ENCODE measurements at places on chromosomes 2 and 18.
A peak's percentile ranks its signal among the peaks of the same experiment; 100 is the strongest.

- no peak for DNase-seq
Measured at GRCh38 chr2:236588932-236589592, 19.4 kb downstream of the ACKR3 start.

- no peak for DNase-seq
Measured at GRCh38 chr18:6868033-6868432, 138.5 kb downstream of the ARHGAP28 start.

DNA sequence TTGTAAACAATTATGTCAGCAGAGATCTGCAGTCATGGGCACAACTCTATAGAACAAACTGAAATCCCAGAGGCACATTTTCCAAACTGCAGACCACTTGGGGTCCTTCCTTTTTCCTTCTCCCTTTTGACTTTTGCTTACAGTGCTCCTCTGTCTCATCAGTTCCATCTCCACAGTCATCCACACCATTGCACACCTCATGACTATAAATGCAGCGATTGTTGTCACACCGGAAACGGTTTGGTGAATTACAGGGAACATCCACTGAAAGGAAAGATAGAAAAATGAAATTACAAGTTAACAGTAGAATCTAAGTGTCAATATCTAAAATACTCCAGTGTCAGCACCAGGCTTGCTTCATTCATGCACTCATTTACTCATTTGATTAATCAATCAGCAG, 96.4 kb downstream of the DHRS9 start:
- no peak for DNase-seq

DNA sequence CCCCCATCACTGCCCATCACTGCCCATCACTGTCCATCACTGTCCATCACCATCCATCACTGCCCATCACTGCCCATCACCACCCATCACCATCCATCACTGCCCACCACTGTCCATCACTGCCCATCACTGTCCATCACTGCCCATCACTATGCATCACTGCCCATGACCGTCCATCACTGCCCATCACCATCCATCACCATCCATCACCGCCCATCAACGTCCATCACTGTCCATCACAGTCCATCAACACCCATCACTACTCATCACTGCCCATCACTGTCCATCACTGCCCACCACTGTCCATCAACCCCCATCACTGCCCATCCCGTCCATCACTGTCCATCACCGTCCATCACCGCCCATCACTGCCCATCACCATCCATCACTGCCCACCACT, 57.8 kb upstream of the OTOS start:
- no peak for DNase-seq

DNA sequence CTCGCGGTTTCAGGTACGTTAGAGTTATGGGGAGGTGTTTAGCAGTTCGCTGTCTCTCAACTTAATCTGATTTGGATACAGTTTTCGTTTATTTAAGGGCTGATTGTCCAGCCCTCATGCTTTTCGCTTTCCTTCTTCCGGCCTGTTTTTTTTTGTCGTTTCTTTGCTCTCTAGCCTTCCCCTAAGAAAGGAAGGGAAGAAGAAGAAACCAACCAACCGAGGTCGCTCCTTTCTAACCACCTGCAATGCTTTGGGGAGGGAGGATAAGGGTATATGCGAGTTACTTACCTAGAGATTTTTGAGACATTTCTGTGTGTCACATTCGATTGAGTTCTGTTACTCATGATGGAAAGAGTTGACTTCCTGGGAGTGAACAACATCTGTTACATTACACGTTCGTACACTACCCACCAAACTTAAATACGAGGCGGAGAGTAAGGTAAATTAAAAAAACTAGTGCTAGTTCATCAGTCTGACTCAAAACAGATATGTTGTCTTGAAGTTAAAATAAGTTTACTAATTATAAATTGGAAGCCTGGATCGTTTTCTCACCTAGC, 918 bp downstream of the EIF5B start:
- peak; percentile 29 for DNase-seq

DNA sequence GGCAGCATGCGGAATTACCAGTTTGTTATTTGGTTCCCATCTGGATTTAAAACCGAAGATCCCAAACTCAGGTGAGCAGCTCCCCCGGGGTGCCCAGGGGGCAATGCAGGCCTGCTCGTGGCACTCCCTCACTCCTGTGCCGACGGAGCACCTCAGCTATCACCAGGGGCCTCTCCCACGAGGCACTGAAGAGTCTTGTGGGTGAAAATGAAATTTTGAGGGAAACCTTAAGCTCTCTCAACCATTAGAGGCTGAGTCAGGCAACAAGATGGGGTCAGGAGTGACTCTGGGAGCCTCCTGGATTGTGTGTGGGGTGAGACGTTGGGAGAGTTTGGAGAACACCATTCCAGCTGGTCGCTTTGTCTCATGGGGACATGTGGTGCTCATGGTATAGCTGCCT, 189.0 kb downstream of the PRKCE start:
- no peak for DNase-seq

DNA sequence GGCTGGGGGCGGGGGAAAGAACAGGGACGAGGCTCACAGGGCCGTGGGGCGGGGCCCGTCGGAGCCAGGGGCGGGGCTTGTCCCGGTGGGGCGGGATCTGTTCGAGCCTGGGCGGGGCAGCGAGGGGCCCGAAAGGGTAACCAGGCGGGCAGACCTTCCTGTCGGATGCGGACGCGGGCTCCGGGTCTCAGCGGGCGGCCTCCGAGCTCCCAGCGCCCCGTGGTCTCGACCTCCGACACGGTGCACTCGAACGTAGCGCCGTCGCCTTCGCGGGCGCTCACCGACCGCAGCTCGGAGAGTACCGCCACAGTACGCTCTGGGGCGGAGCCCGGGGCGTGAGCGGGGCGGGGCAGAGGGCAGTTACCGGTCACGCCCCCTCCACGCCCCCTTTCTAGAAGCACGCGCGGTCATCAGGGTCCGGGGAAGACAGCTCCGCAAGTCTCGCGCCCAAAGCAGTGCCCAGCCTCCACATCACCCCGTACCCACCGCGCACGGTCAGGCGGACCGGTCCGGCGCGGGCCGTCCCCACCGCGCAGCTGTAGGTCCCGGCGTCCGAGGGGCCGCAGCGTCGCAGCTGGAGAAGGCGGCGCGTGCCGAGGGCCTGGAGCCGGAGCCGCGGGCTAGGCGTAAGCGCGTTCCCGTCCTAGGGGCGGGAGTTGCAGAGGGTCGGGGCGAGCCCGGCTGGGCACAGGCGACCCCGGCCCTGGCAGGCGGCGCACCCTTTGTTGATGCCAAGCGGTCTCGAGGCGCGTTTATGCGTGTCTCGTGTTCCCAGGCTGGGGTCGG, 8.7 kb downstream of the TMEM198 start:
- DNase-seq = no peak

DNA sequence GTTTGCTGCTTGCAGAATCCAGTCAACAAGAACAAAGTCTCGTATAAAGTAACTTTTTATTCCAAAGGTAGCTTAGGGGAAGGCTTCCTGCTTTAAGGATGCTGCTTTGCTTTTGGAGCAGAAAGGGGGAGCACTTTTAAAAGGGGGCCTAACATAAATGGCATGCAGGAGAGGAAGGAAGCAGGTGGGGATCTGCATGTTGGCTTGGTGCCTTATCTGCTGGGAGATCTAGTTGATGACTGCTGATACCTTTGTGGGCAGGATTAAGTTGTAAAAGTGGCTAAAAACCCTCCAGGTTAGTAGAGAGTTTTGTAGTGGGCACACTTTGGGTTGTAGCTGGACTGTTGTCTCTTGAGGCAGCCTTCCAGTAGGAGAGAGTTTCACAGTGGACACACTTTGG, 22.5 kb downstream of the UBR3 start:
- no peak for DNase-seq

GRCh38 chr18:3332376-3332775, 70.4 kb downstream of the MYL12B start:
- no peak for DNase-seq

DNA sequence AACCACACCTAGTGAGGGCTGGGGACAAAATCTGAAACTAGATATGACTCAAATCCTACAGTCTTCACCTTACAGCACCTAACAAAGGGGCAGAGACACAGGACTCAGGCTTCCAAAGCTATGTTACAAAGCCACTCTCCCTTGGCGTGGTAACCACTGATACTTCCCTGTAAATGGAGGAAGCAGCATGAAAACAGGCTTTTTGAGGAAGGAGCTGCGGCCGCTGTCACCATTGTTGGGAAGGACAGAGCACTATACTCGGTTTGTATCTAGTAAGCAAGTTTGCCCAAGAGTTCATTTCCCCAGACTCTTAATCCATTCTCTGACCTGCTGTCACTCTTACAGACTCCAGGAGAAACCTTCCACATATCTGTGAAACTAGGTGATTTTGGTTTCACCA, 60.3 kb downstream of the LONRF2 start:
- no peak for DNase-seq

DNA sequence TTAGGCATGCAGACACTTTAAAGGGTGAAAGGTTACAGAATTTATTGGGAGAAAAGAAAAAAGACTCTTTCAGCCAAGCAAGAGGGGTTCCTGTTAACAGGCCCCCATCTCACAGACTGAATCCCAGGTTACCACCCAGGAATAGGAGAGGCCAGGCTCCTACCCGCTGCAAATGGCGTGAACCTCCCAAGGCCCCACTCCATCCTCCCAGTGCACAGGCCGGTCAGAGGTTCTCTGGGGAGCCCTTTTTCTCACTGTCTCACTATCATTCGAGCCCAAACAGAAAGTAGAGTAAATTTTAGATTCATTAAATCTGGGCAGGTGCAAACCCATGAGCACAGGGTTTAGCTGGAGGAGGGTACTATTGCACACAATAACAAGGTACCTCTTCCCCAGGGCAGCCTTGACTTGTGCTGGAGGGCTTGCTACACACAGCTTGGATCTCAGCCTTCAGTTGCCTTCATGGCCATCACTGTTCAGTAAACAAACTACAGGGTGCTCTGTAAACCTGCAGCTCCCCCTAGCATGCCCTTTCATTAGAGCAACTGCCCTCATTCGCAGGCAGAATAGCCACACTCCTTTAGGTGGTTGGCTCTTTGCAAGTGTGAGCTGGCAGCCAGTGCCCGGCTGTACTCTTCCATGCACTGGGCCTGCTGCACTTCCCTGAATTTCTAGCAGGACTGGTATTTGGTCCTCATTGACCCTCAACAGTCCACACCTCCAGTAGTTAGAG, 7.3 kb upstream of the PLEK start:
- peak; percentile 22 for DNase-seq

GRCh38 chr2:54967269-54967668, 83.0 kb downstream of the RTN4 start:
- DNase-seq = no peak

GRCh38 chr2:42865884-42866881, 73.8 kb upstream of the HAAO start:
- DNase-seq = no peak

DNA sequence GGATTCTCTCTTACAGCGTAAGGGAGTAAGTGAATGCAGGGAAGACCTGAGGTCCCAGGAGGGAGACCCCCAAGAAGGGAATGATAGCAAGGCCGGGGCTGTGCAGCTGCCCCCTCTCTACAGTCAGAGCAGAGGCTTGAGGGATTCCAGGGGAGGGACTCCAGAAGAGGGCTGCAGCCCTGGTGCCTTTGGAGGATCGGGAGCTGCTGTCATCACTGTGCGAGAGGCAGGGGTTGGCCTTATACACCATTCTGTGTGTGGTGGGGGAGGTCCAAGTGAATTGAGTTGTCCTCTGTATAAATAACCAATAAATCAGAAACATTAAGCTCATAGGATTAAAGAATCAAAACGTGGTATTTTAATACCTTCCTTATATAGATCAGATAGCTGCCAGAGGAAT, 114.9 kb downstream of the GLI2 start:
- no peak for DNase-seq

- DNase-seq = peak; percentile 7
Measured at GRCh38 chr2:13056259-13056843, 339.6 kb downstream of the TRIB2 start.

- DNase-seq = no peak
Measured at GRCh38 chr2:147739508-147739907, 105.3 kb upstream of the ACVR2A start.

DNA sequence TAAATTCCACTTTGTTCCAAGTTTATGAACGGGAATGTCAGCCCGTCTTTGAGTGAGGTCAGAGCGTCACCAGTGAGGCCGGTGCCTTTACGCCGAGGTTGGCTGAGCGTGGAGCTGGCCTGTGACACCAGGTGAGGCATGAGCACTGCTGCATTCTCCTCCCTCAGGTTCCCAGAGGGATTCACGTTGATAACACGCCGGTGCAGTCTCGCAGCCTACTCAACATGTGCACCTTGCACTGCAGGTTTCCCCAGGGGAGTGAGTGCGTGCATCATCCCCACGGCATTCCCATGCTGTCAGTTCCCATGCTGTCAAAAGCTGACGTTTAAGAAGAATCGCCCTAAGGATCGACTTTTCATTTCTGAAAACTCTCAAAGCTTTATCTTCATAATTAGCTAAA, 213.3 kb downstream of the LDLRAD4 start:
- DNase-seq = no peak

DNA sequence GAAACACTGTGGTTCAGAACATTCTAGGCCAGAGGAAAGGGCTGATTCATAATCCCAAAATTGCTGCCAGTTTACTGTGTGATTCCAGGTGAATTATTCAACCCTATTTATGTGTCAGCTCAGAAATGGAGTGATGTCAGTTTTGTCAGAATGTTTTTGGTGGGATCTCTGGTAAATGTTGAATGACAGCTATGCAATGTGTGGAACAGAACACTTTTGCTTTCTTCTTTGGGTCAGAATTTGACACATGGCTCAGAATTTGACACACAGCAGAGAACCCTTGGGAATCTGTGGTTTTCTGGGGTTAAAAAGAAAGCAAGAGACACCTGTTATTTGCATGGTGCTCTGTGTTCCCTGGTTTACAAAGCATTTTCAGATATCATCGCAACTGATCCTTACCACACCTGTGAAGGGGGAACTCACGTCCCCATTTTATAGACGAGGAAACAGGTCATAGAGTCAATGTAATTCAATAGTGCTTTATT, 1.6 kb upstream of the MTA3 start:
- DNase-seq = no peak

DNA sequence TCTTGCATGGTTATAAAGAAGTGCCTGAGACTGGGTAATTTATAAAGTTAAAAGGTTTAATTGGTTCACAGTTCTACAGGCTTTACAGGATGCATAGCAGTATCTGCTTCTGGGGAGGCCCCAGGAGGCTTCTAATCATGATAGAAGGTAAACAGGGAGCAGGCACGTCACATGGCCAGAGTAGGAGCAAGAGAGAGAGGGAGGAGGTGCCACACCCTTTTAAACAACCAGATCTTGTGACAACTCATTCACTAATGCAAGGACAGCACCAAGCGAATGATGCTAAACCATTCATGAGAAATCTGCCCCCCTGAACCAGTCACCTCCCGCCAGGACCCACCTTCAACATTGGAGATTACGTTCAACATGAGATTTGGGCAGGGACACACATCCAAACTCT, 141.1 kb downstream of the EN1 start:
- DNase-seq = no peak

Data from dermis microvascular lymphatic vessel endothelial cell (primary cell).